ENCODE measurements at places on chromosomes 2 and 18.

GRCh38 chr2:153536115-153536514 is 57.6 kb upstream of the RPRM start:
- no peak for DNase-seq

DNA sequence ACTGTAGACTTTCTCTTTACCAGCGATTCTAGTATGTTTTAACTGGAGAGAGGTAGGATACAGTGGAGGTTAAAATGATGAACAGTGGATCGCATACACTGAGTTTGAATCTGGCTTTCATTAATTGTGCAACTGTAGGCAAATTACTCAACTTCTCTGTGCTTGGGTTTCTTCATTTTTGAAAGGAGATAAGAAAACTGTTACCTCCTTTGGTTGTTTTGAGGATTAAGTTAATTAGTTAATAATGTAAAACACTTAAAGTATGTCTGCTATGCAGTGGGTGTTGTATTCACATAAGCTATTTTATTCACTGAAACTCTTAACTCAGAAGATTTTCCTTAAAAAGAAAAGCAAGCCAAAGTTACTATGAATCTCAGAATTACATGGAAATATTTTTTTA is 111.8 kb upstream of the CYP20A1 start:
- DNase-seq = no peak

GRCh38 chr2:132403146-132403545 is 13.5 kb upstream of the GPR39 start:
- DNase-seq = no peak

DNA sequence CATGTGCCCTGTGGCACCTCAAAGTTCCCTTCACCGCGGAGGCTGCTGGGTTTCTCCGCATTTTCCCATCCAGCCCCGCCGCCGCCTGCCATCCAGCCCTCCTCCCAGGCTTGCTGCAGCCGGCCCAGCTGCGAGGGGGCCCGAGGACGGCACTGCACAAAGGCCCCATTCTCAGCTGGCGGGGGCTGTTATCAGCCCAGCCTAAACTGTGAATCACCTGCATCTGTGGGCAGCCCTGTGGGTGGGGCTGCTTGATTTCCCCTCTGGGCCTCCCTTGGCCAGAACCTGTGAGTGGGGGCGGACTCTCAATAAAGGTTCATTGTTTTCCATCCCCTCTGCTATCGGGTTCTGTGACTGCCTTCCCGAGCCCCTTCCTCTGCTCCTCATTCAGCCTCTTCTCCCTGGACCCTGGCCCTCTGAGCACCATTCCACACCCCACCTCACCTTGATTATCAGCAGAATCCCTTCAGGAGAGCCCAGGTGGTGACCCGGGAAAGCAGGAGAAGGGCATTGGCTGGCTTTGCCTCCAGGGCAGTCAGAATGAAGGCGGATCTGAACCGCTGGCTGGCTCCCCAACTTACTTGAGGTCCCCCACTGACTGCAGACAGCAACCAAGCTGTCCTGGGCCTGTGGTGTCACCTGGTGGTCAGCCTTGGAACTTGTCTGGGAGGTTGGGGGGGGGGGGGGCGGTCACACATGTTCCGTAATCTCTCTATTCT is 204.5 kb downstream of the ZFP36L2 start:
- DNase-seq = no peak

DNA sequence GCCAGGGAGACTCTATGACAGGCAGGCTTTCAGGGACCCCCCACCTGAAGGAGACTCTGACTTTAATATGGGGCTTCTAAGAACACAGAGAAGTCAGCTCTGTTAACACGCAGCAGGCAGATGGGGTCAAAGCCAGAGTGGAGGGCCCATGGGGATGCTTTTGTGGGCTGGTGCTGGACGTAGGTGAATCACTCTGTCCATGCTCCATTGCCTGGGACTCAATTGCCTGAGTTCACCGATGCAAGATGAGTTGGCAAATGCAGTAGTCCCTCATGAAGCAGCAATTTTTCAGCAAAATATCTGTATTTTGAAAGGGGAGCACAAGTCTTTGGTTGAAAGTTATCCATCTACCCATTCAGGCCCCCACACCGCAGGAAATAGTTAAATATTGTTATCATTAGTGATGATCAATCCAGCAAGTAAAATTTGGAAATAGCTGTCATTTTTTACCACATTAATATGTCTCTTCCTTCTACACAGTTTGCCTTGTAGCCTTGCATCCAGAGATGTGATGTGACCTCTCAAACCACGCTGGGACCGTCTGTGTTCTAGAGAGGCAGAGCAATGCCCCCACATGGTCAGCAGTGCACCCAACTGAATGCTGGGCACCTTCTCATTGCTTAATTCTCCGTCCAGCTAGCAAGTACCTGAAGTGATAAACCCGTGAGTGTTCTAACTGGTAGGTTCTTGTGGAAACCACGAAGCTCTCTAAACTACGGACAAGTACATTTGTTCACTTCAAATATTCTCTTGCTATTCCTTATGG is 34.8 kb upstream of the FAM110C start:
- no peak for DNase-seq

GRCh38 chr2:149090706-149091105 is 52.2 kb downstream of the LYPD6B start:
- no peak for DNase-seq

GRCh38 chr18:68438983-68439382 is 275.9 kb downstream of the TMX3 start:
- DNase-seq = no peak

DNA sequence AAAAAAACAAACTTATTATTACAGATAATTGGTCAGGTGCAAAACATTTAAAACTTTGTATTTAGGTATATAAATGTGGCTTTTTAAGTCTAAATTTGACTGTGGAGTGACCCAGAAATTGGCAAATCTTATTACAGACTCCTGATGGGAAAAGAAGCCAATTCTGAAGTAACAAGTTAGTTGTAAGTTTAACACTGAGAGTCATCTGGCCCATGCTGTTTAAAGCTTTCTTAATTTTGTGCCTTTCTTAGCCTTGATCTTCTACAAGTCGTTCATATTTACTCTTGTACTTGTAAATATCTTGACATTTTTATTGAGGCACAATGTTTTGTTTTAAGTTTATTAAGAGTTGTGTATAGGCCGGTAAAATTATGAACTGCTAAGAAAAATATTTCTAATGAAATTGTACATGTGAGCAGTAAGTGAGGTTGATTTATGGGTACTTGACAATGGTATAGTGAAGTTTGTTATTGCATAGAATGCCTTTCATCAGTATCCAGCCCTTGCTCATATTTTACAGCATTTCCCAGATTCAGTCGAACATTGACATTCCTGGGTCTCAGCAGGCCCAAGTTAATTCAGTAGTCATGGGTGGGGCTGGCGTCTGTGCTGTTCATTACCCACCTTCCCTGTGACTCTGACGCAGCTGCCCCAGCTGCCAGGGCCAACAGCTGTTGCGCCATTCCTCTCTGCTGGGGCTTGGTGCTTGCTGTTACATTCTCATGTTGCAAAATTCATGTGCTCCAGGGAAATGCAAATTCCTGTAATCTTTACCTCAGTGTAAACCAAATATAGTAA is 121.4 kb downstream of the ZNF236 start:
- no peak for DNase-seq

GRCh38 chr2:144379851-144380311 is 140.0 kb downstream of the ZEB2 start:
- DNase-seq = no peak

Data from HTR-8/SVneo (cell line).